Transverse colon (tissue), 4 donors: ENCODE measurements at places on chromosomes 2 and 18. TPM values are rescaled to one million over a fixed set of nuclear protein-coding genes. Genes with fewer than 3 reads are reported as not detected.

- no peak for DNase-seq
Measured at GRCh38 chr2:219851801-219852481, 224.5 kb downstream of the SLC4A3 start.

DNA sequence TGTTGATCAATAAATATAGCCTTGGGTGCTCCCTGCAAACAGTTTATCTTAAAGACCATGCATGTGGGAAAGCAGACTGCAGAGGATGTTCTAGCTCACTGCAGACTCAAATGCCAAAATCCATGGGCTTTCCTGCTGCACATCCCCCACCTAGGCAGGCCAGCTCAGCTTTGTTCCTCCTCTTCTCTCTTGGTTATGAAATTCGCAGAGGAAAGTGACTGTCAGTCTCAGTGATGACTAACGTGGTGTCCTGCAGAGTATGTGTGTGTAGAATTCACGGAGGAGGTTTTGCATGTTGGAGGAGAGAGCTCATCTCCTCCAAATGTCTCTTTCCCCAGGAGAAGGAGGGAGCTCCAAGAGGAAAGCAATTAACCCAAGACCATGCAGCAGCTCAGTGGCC lies 21.4 kb upstream of the KCNS3 start:
- DNase-seq, result no peak

- DNase-seq, result peak; percentile 62
Measured at GRCh38 chr2:127508631-127509034, 17.7 kb downstream of the IWS1 start.

DNA sequence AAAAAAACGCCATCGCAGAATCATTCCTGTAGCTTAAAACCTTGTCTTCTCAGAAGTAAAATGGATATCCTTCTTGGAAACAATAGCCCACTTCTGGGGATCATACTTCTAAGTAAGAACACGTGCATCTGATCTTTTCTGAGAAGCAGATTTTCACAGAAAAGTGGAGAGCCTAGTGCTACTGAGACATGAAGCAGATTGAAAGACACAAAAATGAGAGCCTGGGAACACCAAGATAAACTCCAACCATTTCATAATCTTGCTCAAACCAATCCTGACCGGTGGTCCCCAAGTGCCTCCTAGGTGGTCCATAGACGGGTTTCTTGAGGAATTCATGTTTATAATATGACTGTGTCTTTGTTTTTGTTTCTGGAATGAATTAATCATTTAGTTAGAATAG lies 191.2 kb downstream of the IRS1 start:
- DNase-seq, result no peak

DNA sequence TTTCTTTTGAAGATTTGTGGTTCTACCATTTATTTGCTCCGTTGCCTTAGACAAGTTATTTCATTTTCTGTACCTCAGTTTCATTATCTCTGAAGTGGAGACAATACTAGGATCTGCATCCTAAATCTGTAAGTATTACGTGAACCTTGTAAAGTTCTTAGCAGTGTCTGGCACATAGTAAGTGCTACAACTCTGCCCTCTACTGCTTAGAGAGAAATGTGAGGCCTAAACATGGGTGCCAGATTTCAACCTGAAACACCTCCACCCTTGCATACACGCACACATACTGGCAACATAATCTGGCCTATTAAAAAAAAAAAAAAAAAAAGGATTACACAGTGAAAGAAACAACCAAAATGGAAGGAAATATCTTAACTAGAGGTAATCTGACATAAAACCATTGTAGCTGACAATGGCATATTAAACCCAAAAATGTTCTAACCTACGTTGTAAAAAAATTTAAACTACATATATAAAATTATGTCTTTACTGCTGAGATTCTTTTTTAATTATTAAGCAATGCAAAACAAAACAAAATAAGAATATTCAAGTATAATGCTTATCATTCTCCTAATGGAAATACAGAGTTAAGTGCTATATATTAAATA lies 132.6 kb downstream of the MAP2 start:
- DNase-seq, result no peak

DNA sequence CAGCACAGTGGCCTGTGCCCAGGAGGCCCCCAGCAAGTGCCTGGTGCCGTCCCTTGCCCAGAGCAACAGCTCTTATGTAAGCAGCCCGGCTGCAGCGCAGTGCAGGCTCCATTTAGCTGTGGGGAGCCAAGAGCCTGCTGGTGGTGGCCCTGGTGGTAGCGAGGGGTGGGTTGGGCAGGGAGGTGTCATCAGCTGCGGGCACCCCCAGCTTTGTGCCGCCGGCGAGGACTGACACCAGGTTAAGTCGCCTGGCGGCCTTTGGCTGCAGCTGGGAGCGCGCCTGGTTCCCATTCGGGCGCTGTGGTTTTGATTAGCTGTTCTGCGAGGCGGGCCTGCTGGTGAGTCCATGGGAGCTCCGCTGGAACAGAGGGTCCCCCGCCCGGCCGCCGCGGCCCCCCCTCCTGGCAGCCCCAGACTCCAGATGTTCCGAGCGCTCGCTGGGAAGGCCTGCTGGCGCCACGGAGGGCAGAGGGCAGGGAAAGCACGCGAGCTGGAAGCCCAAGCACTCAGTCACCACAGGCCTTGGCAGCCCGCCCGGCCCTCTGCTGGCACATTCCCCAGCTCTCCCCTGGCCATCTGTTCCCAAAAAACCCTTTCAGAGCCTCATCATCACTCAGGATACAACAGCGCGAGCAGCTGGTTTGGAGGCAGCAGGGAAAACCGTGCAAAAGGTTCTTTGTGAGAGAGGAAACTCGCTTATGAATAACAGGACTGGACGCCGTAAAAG lies 18.4 kb downstream of the ATOH8 start:
- peak; percentile 91 for DNase-seq

- DNase-seq, result no peak
Measured at GRCh38 chr2:223915071-223915470, 30.1 kb downstream of the WDFY1 start.

DNA sequence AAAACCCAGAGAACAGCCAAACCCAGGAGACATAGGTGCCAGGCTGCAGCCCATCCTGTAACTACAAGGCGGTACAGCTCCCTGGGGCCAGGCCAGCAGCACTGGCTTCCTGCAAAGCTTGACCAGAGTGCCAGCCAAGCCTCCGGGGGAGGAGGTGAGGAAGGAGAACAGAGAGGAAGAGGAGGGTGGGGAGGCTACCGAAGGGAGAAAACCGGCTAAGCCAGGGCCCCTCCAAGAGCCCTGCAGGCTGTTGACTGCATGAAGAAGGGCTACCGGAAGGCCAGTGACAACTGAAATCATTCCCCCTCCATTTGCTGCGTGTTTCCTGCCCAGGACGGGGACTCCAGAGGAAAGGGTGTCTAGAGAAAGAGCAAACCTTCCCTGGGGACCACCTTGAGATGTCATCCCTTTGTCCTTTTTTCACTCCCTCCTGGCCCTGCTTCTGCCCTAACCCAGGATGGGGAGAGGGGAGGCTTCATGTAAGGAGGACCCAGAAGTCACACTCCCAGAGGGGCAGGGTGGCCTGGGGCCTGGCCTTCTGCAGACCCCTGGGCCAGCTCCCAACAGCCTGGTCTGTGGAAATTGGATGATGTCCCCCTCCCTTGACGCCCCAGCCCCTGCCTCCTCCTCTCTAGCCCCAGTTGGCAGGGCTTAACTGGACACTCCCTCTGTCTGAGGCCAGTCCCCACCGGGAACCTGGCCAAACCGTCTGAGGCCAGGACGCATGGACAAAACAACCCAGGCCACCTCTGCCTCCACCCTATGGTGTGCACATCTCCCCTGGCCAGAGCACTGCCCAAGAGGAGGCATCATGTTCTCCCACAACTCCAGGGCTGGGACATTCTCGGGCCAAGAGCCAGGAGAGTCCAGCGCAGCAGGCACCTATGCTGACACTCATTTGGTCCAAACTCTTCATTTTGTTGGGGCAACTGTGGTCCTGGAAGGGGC lies 207.8 kb downstream of the CYP26B1 start:
- DNase-seq, result peak; percentile 5

- no peak for DNase-seq
Measured at GRCh38 chr18:31721601-31722000, 37.2 kb upstream of the B4GALT6 start.

- DNase-seq, result no peak
Measured at GRCh38 chr2:48423376-48423775, 106.6 kb upstream of the STON1 start.

DNA sequence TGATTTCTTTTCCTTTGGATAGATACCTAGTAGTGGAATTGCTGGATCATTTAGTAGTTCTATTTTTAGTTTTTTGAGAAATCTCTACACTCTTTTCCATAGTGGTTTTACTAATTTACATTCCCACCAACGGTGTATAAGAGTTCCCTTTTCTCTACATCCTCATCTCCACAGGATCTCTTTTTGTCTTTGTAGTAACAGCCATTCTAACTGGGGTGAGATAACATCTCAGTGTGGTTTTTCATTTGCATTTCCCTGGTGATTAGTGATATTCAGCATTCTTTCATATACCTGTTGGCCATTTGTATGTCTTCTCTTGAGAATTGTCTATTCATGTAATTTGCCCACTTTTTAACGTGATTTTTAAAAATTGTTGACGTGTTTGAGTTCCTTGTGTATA lies 13.8 kb downstream of the RFTN2 start:
- no peak for DNase-seq

DNA sequence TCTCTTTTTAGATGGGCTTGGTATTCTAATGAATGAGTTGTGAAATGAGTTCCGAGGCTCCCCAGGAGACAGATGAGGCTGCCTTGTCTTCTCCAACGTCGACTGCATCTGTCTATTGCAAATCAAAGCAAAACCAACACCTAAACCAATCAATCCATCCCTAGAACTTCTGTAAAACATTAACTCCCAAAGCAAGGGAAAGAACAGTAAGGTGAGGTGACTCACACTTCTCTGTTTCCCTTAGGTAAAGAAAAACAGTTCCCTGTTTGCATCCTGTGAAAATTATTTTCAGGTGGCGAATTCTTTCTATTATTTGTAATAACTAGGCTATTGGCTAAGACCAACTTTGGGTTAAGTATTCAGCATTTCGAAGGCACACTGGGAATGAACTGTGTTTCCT lies 249.4 kb downstream of the EPHA4 start:
- no peak for DNase-seq

ACTG2 gene
- total RNA-seq, result 779 TPM

B3GNT2 gene
- 41.6 TPM for total RNA-seq

DLGAP1 gene
- total RNA-seq, result 3.7 TPM
